Left lung (tissue), 14 donors: ENCODE measurements at places on chromosomes 4 and X. TPM values are rescaled to one million over a fixed set of nuclear protein-coding genes. Genes with fewer than 3 reads are reported as not detected.
A peak's percentile ranks its signal among the peaks of the same experiment; 100 is the strongest.

ZDHHC9 gene
- 85.8 TPM for total RNA-seq

DNA sequence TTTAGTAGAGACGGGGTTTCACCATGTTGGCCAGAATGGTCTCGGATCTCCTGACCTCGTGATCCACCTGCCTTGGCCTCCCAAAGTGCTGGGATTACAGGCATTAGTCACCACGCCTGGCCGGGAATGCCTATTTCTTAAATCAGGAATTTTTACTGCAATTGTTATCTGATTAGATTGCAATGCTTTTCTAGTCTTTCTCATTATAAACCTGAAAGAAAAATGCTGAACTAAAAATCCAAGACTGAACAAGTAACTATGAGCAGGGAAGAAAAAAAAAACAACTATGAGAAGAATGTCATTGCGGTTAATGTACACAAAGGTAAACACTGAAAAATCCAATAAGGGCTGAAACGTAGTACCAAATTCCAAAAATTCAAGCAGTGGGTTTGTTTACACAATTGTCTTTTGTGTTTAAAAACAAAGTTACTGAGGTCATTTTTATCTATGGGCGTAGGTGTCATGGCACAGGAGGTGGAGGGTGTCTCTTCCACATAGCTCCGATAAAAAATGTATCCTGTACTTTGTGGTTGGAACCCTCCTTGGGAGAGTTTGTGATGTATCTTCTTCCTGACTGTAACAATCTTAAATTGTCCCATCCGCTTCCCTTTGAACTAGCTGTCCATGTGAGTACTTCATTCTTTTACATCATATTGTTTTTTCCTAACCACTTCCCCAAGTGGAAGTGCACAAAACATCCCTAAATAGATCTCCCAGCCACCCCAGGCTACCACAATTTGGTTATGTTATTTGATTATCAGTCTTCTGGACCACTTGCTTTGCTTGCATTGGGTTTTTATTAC lies 11.1 kb upstream of the TMEM156 start:
- DNase-seq, result no peak

DNA sequence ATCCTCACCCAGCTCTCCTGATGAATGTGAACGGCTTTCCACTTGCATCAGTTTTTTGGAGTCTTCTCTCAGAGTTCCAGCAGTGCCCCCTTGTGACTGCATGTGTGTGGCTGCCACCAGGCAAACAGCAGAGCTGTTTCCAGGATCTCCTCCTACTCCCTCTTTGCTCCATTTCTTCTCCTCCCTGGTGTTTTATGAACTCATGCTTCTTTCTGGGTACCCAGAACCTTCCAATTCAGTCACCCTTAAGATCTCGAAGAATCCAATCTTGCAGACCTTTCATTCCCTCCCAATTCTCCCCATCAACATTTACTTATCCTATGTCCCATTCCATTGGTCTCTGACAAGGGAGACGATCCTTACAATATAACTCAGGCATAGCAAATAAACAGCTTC lies 6.8 kb upstream of the TCEANC start:
- no peak for DNase-seq

DNA sequence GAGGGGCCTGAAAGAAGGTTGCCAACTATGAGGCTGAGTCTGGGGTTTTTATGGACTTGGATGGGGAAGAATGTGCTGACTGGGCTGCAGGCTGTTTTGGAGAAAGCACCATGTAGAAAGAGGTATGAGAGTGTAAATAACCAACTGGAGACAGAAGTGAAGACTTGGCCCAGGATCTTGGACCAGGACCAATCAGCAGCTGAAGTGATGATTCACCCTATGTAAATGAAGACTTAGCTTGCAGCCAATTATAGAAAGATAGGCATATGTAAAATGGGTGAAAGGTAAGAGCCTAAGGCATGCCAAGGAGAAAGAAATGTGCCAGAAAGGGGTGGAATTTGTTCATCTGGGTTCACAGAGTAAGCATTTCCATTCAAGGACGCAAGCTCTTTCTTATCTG lies 856.7 kb upstream of the PRKX start:
- no peak for DNase-seq

DCAF16 gene
- 24.1 TPM for total RNA-seq

AMOT gene
- total RNA-seq, result 31.0 TPM

BTK gene
- total RNA-seq, result 17.9 TPM

GRPR gene
- 0.24 TPM for total RNA-seq

DNA sequence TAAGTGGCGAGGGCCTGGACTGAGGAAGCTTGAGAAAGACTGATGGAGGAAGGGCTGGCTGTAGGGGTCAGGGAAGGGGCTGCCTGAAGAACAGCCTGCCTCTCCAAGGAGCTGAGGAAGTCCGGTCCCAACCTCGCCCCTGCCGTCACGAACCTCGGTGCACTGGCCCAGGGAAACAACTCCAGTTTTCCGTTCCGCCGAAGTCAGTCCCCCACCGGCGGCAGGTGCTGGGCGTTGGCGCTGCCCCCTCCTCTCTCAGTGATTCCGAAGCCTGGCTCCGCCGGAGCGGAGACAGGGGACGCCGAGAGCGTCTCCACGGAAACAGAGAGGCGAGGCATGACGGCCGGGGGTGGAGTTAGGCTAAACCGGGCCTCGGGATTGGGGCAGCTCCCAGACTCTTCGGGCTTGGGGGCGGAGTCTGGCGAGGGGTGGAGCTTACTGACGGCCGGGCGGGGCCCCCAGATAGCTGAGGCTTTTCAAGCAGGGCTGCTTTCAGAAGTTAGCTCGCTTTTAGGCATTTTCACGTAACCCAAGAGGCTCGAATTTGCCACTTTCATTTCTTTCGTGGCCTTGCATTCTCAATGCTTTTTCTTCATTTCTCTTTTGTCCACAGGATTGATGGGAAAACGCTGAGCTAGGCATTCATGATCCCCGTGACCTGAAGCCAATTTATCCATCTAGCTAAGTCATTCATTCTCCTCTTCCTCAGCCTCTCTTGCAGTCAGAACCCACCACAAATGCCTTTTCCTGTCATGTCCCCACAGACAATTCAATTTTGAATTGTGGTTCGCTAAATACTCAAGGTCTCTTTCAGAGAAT lies at the start of gene TTC29:
Gene TTC29 (minus strand): TSS at position 309 of the 819 bp plus-strand sequence. CDS start 5,969 bp downstream, outside the sequence.
- DNase-seq, result peak; percentile 95

DACH2 gene
- total RNA-seq, result not detected

DNA sequence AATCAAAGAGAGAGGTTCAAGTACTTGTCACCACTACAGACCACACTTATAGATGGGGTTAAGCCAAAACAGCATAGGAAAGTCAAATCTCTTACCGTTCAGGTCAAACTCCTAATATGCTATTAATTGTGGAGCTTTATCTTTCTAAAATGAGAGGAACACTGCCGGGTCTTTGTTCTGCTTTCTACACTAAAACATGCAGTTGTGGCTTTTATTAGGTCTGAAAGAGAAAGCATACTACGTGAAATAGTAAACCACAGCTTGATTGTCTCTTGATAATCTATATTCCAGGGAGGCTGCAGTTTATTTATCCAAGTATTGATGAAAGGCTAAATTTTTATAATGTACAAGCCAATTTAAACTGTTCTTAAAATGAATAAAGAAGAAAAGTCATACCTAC lies 12.3 kb upstream of the INPP4B start:
- no peak for DNase-seq

GRCh38 chr4:186592445-186592844 lies 37.1 kb upstream of the MTNR1A start:
- DNase-seq, result no peak

NPY1R gene
- total RNA-seq, result 1.8 TPM
